ENCODE measurements at places on chromosomes 11 and 22.
A peak's percentile ranks its signal among the peaks of the same experiment; 100 is the strongest.

DNA sequence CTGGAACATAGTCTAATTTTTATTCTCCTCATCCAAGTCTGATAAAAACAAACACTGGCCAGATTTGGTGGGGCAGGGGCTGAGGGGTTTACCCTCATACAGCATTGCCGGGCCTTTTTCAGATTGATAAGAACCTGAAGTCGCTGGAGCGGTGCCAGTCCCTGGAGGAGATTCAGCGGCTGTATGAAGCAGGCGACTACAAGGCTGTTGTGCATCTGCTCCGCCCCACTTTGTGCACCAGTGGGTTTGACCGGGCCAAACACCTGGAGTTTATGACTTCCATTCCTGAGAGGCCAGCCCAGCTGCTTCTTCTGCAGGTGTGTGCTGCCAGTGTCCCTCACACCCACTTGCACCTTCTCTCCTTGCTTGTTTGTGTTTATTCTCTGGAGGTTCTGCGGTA, 55.8 kb downstream of the CABIN1 start:
- DNase-seq = no peak

- DNase-seq = no peak
Measured at GRCh38 chr11:123510579-123510905, 80.5 kb downstream of the GRAMD1B start.

DNA sequence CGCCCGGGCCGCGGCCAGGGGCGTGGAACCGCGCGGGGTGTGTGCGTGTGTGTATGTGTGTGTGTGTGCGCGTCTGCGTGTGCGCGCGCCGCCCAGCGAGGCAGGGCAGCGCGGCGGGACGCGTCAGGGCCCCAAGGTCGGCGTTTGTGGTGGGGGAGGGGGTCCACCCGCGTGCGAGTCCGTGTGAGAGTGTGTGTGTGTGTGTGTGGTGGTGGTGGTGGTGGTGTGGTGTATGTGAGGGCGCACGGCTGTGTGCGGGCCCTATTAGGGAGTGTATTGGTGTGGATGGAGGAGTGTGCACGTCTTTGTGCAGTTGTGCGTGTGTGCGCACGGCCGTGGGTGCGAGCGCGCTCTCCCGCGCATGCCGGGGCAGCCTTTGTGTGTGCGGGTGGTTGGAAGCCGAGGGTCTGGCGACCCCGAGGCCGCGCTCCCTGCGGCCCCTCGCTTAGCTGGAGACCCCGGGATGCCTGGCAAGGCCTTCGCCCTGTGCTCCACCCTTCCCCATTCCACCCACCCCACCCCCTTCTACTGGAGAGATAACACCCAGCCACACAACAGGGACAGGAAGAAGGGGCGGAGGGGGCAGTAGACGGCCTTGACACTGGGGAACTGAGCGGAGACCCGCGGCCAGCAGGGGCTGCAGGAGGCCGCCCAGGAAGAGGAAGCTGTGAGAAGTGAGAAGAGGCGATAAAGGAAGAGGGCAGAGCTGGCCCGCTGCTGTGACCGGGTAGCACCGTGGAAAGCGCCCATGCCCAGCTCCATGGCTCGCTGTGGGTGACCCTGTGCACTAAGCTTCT, 528 bp upstream of the ARRB1 start:
- DNase-seq = peak; percentile 92

DNA sequence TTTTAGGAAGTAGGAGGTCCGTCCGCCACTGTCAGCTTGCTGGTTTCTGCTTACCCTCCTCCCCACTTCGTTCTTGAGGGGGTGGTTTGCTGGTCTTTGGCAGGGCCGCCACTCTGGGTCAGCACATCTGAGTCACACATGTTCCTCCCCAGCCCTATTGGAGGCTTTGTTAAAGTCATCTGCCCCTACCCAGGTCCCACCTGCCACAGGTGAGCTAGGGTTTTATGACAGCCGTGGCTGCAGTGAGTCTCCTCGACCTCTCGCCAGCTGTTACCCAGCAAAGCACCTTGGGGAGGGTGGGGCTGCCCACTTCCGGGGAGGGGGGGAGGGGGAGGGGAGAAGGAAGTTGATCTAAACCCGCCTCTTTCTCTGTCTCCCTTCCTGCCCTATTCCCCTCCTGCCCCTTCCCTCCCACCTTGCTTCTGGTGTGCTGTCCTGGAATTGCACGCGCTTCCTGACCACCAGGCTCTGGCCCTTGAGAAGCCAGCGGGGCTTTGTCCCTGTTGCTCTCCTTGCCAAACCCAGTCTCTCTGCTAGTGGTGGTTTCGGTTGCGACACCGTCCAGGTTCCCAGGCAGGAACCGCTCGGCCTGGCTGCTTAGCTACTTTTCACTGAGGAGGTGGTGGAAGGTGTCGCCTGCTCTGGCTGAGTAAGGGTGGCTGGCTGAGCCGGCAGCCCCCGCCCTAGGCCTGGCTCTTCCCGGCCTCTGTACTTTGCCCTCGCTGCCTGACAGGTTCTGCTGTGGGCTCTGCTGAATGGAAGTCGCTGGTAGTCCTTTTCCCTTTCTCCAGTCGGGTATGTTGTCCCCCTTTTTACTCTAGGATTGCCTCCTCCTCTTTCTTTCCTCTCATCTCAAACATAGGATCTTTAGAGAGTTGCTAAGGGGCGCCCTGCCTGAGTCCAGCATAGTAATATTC, 28.5 kb downstream of the RCOR2 start:
- peak; percentile 82 for DNase-seq

DNA sequence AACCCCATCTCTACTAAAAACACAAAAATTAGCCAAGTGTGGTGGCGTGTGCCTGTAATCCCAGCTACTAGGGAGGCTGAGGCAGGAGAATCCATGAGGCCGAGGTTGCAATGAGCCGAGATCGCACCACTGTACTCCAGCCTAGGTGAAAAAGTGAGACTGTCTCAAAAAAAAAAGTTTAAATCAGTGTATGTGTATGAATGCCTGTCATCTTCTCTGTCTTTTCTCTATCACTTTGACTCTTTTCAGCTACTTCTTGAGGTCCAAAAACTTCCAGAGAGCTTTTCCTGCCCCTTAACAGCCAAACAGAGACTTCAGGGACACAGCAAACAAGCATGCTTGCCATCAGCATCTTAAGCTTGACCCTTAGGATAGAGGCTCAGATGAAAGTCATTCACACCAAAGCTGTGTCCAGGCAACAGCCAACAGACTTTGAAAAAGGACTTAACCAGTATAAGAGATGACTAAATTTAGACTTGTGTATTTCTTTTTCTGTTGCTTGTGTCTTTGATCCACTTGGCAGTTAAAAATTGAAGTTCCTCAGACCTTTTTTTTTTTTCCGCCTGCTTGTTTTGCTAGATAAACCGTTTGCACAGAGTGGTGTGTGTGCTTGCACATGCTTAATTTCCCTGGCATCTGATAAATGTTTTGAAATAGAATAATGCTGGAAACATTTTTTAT, 151.9 kb downstream of the DBX1 start:
- DNase-seq = no peak

DNA sequence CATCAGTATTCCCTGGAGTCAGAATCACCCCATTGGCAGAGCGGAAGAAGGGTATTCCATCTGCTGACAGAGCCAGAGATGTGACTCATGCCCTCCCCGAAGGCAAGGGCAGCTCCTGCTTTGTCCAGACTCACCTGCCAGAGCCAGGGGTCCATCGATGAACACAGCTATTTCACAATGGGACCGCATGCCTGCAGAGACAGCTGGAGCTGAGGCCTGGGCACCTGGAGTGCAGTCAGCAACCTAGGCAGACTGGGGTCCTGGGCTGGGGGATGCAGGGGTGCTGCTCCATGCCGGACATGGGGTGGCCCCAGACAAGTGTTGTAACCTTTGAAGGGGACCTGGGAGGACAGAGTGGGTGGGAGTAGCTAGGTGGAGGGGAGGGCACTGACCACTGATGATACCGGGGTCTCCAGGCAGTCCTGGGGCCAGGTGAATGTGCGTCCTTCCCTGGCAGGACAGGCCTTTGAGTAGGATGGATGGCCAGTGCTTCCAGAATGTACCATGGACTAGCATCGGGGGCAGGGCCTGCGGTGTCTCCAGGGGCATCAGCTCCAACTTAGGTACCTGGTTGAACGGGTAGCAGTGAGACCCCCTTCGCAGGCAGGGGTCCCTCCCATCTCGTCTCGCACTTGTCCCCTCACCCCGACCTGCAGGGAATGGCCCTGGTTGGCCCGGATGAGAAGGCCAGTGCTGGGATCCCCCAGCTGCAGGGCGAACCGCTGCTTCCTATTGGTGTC, 1.7 kb downstream of the TRPT1 start:
- no peak for DNase-seq

DNA sequence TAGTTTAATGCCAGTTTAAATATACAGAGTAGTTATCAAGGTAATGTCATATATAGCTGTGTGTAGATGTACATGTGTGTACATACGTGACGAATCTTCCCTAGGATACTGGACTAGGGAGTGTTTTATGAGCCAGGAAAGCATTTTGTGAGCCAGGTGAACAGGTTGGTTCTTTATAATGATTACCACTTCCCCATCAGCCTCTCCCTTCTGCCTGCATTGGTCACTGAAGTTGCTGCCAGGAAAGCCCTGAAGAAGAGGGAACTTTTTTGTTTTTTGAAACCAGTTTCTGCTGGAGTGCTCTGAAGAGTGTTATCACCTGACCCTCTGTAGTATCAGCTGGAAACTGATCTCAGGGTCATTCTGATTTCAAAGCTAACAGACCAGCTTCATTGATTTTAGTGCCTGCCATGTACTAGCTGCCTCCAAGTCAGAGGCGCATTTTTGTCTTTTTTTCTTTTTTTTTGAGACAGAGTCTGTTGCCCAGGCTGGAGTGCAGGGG, 14.2 kb upstream of the ST14 start:
- no peak for DNase-seq

- DNase-seq = no peak
Measured at GRCh38 chr22:38802671-38803121, 8.8 kb upstream of the DNAL4 start.

DNA sequence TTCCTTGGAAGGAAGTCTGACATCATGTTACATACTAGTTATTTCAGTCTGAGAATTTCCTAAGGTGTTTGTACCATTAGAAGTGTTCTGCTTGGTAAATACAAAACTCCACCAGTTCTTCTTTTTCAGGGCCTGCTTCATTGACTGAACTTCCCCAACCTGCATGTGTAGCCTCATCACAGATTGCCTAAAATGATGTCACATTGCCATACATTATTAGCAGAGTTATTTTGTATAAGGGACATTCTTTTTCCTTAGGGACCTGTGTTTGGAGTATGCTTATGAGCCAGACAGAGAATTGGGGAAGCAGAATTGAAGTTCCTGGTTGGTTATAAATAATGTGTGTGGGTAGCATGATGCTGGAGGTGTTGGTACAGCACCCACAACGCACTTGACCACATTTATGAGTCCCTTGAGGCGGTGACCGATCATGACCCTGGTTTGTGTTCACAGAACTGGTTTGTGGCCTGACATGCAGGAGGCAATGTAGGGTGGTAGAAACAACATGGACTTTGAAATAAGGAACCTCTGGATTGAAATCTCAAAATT, 16.4 kb upstream of the MMP7 start:
- peak; percentile 97 for DNase-seq

DNA sequence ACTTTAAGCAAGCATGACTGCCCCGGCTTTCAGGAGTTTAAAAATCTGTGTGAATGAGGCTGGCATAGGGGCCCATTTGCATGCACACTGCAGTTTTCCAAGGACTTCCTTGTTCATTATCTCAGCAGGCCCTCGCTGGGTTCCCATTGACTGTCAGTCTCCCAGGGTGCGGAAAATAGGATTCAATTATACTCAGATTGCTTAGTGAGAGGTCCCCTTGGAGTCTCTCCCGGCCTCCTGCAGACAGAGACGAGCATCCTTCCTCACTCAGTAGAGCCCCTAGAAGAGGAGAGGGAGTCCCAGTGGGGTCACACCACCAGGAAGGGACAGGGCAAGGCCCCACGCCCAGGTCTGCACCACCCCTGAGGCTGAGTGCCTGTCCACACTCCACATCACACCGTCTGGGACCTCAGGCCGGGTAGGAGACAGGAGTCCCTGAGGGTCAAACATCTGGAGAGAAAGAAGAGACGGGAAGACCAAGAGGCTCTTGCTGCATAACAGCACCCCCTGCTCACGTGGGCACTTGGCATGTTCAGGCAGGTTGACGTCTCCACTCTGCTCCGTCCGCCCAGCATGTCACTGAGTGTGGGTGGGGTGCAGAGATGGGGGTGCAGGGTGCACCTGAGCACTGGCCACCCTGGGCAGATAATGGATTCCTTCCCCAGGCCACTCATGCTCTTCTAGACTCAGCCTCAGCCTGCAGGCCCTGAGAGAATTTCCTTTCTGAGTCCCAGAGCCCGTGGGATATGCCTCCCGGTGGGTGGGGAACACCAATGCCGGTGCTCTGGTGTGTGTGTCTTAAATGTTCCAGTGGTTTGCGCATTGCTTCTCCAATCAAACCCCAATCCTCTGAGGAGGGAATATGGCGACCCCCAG, 58.8 kb downstream of the MCM5 start:
- DNase-seq = no peak

All from GF-D8 (cell line).